Naive thymus-derived CD8-positive, alpha-beta T cell (primary cell): ENCODE measurements at places on chromosomes 5 and 9.
A peak's percentile ranks its signal among the peaks of the same experiment; 100 is the strongest.

- DNase-seq, result no peak
Observed at GRCh38 chr9:136541179-136541578, 4.7 kb downstream of the NOTCH1 start.

GRCh38 chr9:68437785-68438184, 81.4 kb downstream of the PGM5 start:
- no peak for DNase-seq

GRCh38 chr9:3868012-3868411, 342.2 kb upstream of the RFX3 start:
- no peak for DNase-seq

DNA sequence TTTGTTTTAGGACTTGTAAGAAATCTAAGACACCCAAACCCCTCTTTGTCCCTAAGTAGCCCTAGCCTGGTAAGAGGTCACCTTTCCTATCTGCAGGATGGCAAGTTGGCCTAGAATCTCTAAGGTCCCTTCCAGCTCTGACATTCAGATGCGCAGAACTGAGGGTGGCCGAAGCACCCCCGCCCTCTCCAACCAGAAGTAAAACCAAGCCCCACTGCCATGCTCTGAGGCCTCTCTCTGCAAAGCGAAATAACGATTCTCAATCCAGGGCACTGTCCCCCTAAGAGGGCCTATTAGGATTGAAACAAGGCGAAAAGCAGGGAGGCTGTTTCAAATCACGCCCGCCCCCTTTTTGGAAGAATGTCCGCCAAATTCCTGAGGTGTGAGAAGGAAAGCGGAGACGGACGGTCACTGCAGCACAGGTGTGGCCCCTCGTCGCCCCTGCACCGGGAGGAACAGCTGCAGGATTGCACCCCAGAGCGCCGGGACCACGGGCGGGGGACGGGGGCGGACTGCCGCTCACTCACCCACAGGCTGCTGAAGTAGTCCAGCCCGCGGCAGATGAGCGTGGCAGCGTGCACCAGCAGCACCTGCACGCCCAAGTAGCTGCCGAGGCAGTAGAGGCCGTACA, 824 bp downstream of the TMEM245 start:
- no peak for DNase-seq

DNA sequence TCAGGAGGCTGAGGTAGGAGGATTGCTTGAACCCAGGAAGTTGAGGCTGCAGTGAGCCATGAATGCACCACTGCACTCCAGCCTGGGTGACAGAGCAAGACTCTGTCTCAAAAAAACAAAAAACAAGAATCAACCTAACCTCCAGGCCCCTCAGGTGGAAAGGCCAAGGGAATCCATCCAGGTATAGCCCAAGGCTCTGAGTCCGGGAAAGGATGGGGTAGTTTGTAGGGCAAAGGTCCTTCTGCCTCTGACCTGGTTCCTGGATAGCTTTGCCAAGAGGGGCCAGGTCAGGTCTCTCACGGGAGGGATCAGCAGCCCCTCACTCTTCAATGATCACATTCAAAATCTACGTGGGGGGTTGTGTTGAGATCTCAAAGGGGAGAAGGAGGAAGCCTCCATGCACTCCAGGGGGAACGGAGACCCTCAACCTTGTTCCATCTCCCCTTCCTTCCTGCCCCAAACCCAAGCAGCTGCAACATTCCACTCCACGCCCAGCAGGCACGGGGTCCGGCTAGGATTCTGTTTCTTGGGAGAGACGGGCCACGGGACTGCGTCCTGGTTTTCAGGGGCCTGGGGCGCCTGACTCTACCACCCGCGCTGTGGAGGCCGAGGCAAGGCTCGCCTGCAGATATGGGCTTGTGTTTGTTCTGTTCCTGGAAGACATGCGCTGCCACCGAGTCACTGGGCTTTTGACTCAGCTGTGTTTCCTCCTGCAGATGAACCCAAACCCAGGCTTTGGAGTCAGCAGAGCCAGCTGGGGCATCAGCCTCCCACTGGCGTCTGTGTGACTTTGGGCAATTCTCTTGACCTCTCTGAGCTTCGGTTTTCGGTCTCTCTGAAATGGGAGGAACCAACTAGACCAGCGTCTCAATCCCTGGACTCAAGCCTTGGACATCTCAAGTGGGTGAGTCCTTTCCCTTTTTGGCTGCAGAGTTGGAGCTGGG, 35.5 kb downstream of the PLPP7 start:
- no peak for DNase-seq

GRCh38 chr5:102581011-102581410, 82.2 kb upstream of the SLCO6A1 start:
- DNase-seq, result no peak

DNA sequence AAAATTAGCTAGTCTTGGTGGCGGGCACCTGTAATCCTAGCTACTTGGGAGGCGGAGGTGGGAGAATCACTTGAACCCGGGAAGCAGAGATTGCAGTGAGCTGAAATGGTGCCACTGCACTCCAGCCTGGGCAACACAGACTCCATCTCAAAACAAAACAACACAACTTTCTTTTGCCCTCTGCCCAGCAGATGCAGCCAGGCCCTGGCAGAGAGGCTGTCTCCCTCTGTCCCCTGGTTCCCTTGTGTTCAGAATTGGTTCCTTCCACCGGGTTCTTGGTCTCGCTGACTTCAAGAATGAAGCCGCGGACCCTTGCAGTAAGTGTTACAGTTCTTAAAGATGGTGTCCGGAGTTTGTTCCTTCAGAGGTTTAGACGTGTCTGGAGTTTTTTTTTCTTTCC, 30.2 kb upstream of the CEP72 start:
- DNase-seq, result no peak

DNA sequence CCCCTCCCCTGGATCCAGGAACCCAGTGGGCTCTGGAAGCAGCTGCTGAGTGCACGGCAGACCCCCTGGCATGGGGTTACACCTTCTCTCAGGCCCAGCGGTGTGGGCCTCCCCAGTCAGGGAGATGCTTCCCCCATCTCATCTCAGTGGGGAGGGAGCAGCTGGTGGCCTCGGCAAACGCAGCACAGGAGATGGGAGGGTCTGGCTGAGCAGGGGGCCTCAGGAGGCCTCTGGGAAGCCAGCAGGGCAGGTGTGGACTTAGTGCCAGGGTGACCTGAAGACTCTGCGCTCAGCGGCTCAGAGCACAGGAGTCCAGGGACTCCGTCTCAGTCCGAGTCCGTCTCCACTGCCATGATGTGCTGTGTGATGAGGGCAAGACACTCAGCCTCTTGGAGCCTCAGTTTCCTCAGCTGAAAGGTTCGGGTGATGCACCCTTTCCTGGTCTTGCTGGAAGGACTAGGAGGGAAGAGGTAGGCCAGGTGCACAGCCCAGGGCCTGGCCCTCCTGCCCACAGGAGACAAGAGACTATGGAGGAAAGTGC, 100.6 kb downstream of the GTF3C4 start:
- DNase-seq, result no peak

DNA sequence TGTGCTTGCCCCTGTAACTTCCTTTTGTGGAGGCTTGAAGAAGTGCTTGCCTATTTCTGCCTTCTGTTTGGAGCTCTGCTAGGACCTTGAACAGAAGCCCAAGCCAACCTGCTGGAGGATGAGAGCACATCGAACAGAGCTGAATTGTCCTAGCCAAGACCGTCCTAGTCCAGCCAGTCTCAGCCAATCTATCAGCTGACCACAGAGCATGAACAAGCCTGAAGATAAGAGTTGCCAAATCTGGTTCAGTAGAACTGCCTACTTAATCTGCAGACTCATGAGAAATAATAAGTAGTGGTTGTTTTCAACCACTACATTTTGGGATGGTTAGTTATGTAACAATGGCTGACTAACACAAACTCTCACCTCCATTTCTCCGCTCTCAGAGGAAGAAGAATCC, 4.4 kb upstream of the SNX2 start:
- DNase-seq, result no peak

GRCh38 chr5:72847989-72848473, 31.6 kb downstream of the TNPO1 start:
- peak; percentile 85 for DNase-seq

- DNase-seq, result no peak
Observed at GRCh38 chr5:16933337-16933736, 2.8 kb downstream of the MYO10 start.

GRCh38 chr9:124390794-124391658, 24.2 kb downstream of the PSMB7 start:
- no peak for DNase-seq

GRCh38 chr5:93297116-93297515, 283.9 kb downstream of the NR2F1-AS1 start:
- no peak for DNase-seq

DNA sequence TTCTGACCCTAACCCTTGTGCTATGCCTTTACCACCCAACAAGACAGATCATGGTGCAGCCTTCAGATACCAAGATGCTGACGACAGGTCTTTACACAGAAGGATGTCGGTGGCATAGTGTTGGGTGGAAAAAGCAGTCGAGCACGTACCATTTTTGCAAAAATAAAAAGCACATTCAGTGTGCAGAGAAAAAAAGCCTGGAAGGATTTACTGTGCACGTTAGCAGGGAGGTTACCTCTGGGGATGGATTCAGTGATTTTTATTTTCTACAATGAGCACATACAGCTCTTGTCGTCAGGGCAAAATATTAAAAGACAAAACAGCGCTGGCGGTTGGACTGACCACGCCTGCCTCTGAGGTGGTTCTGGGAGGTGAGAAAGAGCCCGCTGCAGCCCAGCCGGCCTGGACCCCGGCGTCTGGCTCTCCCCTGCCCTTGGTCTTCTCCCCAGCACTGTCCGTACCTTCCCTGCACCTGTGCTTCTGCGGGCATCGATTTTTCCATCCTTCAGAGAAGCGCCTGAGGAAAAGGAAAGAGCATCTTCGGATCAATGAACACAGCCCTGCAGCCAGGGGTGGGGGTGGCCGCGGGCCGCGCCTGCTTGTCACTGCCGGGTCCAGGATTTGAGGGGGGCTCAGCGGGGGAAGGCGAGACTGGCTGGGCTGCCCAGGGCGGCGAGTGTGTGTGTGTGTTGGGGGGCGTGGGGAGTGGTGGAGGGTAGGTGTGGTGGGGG, 200.0 kb upstream of the IER5L start:
- no peak for DNase-seq

DNA sequence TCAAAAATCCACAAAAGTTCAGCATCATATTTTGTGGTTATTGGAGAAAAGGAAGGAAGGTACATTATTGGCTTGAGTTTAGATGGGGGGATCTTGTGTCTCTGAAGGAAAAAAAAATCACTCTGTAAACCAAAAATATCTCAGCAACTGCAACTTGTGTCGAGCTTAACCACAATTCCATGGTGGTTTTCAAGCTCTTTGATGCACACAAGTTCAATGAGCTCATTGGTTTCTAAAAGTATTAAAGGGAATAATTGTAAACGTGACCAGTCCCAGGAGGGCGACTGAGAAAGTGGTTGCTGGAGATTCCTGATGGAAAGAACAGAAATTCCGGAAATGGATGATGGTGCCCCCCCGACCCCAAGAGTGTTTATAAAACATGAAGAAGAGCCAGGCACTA, 173.8 kb downstream of the PSAT1 start:
- no peak for DNase-seq

GRCh38 chr9:95167998-95168397, 149.5 kb downstream of the FANCC start:
- no peak for DNase-seq

DNA sequence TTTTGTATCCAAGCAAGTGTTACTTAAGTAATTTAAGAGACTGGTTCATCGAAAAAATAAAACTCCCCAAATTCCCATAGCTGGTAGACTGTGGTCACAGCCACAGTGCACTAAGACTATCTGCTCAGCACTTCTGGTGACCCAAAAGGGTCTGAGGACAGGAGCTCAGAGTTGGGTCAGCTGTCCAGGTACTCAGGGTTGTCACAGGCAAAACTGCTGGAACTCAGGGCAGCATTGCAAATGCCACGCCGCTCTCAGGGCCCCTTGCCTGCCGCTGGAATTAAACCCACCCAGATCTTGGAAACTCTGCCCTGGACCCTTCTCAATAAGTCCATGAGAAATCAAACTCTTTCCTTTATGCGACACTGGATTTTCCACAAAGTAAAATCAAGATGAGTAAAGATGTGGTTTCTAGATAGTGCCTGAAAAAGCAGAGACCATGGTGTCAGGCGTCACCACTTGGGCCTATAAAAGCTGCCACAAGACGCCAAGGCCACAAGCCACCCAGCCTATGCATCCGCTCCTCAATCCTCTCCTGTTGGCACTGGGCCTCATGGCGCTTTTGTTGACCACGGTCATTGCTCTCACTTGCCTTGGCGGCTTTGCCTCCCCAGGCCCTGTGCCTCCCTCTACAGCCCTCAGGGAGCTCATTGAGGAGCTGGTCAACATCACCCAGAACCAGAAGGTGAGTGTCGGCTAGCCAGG, at the start of gene IL13:
Gene IL13 (plus strand): TSS at position 498 of the 705 bp plus-strand sequence. CDS start 14 bp downstream, at position 512.
- DNase-seq, result no peak

GRCh38 chr5:78090002-78090401, 204.5 kb downstream of the AP3B1 start:
- DNase-seq, result no peak

DNA sequence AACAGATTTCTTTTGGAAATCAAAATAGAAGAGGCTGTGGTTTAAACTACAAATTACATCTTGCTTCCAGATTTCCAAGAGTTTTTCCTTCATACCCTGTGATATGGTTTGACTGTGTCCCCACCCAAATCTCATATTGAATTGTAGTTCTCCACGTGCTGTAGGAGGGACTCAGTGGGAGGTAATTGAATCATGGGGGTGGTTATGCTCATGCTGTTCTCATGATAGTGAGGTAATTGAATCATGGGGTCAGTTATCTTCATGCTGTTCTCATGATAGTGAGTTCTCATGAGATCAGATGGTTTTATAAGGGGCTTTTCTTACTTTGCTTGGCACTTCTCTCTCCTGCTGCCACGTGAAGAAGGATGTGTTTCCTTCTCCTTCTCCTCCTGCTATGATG, 687.0 kb upstream of the ZNF608 start:
- DNase-seq, result no peak

DNA sequence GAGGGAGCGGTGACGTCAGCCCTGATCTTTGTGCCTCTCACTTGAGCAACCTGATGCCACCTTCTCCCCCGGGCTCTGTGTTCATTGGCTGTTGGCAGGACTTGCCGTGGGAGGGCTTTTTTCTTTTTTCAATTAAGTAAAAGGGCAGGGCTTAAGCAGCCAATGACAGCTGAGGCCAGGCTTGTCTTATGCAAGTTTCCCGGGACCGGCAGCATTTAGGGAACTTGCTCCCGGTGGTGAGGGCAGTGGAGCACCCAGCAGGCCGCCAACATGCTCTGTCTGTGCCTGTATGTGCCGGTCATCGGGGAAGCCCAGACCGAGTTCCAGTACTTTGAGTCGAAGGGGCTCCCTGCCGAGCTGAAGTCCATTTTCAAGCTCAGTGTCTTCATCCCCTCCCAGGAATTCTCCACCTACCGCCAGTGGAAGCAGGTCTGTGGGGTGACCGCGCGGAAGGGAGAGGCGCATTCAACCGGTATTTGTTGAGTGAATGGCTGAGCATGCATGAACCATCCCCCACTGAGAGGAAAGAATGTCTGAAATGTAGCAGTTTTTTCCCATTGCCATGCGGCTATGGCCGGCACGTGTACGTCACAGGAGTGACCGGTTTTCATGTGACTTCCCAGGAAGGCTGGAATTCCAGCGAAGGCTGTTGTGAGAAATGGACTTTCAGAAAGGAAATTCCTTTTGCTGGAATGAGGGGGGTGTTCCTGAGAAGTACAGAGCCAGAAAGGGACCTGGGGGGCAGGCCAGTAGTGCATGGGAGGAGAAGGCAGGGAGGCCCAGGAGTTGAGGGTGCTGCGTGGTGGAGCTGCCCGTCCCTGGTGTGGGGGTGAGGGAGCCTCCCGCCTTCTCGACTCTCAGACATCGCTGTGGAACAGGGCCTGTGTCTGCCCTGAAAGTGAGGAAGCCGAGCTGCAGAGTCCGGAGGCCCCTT, 29.0 kb downstream of the PTGES2 start:
- peak; percentile 68 for DNase-seq
